GM12891 (cell line): ENCODE measurements at places on chromosomes 16 and 17.
A peak's percentile ranks its signal among the peaks of the same experiment; 100 is the strongest.

DNA sequence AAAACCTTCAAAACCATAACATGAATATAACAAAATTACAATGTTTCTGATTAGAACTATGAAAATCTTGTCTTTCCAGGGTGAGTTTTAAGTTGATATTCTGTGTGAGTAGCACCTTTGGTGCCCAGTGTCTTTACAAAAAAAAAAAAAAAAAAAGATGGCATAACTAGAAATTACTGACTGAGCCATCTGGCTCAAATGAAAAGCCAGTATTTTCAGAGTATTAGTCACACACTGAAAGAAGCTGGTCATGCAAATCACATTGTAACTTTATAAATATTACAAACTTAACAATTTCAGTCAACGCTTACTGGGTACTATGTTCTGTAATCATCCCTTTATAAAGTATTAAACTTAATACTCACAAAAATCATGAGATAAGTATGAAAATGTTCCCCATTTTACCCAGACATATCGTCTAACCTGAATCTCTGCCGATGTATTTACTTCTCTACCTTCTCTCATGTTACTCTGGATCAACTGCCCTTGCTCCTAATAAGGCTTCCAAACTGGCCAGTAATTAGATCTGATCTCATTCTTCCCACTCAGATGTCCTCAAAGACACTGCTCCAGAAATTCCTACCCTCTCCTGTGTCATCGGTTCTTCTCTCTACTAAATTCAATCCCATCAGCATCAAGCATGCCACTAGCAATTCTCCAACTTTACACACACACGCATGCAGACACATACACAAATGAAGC, 25.4 kb downstream of the UBE2G1 start:
- DNase-seq, result no peak

- DNase-seq, result no peak
These were observed 222.8 kb downstream of the CCDC182 start for GRCh38 chr17:57522042-57523005.

DNA sequence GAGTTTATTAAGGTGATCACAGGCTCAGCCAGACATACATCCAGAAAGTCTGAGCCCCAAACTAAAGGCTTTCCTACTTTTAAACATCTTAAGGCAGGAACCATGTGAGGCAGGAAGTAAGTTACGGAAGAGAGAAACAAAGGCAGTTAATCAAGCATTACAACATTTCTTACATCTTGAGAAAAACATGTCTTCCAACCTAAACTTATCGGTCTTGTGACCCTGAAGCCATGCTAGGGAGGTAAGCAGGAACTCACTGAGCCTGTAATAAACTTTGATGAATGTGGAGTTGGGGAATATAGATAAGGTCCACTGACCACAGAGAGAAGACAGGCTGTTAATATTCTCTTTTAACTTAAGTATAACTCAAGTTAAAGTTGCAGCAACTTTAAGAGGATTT, 3.5 kb upstream of the ACSM3 start:
- DNase-seq, result no peak

DNA sequence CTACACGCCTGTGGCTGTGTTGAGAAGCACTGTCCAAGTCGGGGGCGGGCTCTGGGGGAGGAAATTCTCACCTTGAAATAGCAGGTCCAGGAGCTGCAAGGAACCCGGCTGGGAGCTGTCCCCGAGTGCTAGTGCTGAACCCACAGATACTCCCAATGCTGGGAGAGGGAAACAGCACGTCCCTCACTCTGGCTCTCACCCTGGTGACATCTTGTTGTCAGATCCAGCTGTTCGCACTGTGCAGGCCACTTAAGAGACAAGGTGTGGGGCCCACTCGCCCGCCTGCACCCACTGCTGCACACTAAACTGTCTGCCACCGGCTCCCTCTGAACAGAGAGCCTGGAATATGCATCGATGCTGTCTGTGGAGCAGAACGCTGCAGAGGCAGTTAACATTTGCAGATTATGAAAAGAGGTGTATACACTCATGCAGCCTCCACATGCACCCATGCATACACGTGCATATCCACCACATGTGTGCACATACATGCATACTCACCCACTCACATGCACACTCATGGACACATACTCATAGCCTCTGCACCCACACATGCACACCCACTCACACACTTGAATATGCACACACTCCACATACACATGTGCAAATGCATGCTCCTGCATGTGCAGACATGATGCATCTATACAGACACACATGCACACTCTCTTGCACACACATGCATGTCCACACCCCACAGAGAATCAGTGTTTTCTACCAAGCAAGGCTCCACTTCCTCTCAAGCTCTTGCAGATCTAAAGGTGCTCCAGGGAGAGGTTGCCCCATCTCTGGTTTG, 42.0 kb downstream of the MGAT5B start:
- peak; percentile 54 for DNase-seq

DNA sequence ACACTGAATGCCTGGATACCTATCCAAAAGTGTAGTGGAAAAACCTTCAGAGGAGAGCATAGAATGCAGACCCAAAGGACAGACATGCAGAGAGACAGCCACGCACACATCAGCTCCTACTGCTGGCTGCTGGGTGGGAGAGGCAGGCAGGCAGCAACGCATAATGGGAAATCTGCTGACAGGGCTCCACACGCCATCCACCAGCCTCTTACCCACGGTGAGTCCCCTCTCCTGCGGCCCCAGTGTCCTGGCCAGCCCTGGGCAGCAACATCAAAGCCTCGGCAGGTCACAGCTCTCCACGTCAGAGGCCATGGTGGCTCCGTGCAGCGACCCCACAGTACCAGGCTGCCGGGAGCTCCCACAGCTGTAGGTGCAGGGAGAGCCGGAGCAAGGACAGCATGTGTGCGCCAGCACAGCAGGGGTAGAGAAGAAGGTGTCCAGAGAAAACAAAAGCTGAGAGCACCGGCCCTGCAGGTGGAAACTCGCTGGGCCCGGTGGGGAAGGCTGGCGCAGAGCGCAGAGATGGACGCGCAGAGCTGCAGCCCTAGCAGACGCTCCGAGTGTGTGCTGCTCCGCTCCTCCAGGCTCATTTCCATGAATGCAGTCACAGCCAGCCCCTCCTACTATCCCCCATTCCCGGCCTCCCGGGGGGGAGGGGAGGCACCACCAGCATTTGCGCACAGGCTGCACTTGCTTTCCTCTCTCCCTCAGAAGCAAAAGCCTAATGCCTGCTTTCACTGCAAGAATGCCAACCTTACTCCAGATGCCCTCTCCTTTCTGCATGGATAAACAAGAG, 58.9 kb downstream of the CYTH1 start:
- no peak for DNase-seq

GRCh38 chr17:31854672-31855071, 4.4 kb downstream of the COPRS start:
- no peak for DNase-seq

DNA sequence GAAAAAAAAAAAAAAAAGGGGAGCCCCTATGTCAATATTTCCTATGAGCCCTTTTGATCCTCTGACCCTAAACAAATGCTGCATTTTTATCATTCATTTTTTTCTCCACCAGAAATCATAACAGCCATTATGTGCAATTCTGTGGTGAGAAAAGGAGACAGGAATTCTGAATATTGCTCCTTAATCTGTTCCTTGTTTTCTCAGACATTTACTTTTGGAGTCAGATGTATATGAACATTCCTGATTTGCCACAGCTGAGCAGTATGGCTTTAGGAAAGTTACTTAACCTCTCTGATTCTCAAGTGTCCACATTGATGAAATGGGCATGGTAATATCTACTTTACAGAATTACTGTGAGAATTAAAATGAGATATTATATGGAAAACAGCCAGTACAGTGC, 144.4 kb downstream of the SKAP1 start:
- no peak for DNase-seq

DNA sequence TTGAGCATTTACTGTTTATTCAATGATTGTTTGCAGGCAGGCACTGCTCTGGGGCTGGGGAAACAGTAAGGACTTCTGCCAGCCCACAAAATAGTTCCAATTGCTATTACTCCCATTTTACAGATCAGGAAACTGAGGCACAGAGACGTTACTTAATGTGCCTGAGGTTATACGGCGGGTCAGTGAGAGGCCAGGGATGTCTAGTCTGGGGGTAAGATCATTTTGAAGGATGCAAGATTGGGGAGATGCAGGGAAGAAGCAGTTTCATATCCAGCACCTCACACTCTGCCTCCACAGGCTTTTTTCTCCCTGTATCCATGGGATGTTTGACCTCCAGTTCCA, 46.5 kb downstream of the ABAT start:
- DNase-seq, result no peak

DNA sequence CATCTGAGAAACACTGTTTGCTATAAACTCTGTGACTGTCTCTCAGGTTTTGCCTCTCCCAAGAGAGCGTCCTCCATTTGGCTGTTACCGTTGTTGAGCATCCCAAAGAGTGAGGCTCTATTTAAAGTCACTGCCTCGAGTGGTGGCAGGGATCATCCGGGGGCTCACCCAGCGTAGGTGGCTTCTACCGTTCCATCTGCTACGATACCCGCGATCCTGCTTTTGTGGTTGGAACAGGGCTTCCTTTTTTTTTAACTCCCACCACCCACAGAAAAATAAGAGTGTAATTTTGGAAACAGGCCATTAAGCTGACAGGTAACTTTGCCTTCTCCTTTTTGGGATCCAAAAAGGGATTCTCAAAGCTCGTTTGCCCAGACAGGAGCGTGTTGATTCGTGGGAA, 36.4 kb downstream of the KNOP1 start:
- no peak for DNase-seq

GRCh38 chr16:84631886-84632285, 14.0 kb upstream of the COTL1 start:
- DNase-seq, result no peak

DNA sequence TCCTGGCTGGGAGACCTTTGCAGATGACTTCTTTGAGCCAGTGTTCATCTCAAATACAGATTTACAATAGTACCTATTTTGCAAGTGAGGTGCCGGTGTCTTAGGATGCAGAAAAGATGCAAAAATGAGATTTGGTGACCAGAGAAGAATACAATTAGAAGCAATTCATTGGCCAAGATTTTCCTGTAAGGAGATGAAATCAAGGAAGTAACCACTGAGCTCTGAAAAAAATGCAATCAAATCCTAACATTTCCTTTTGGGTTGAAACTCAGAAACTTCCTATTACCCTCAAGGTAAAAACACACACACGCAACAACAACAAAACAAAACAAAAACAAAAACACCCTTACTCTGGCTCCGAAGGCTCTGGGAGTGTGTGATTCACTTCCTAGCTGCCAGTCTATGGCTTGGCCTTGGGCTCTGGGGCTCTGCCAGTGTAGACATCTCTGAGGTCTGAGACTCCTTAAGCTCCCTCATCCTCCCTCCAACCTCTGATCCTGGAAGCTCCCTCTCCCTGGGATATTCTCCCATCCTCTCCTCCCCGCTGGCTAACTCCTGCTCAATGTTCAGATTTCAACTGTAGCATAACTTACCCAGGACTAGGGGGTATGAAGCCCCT, 16.8 kb upstream of the MT4 start:
- DNase-seq, result no peak

DNA sequence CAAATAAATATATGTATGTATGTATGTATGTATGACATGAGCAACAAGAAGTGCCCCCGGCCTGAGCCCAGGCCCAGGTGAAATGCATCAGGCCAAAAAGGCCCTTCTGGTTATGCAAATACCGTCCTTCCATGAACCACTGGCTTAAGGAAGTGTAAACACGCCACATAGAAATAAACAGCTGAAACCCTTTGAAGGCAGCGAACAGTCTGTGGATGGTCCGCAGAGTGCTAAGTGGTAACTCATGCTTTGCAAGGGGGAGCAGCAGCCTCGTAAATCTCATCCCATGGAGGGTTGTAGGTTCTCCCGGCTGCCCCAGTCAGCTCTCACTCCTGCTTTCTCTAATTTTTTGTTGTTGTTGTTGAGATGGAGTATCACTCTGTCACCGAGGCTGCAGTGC, 36.7 kb downstream of the COTL1 start:
- DNase-seq, result no peak

DNA sequence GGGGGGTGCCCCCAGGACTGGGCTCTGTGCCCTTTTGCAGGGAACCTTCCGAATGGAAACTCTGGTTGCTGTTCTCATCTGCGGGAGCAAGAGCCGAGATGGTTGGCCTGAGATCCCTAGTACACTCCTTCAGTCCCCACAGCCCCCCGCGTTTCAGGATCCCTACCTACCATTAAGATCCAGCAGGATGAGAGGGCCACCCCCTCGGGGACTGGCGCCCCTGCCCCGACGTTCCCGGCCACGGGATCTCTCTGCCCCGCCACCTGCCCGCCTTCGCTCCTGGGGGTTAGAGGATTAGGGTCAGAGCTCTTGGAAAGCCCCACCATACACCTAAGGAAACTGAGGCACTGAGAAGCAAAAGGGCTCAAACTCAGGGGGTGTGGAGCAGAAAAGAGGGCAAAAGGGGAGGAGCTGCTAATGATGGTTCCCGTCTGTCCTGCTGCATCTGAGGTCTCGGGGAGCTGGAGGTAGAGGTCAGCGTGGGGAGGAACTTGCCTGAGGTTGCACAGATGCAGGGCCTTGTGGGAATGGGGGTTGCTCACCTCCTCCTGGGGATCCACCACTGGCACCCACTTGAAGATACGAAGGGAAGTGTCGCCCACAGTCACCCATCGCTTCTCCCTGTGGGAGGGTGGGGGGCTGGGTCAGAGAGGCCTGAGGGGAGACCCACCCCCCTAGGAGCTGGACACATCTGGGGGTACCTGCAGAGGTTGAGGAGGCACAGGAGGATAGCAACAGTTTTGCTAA, 1.0 kb downstream of the BCL7C start:
- DNase-seq, result no peak

GRCh38 chr16:22123146-22123545, 30.8 kb downstream of the VWA3A start:
- DNase-seq, result no peak

DNA sequence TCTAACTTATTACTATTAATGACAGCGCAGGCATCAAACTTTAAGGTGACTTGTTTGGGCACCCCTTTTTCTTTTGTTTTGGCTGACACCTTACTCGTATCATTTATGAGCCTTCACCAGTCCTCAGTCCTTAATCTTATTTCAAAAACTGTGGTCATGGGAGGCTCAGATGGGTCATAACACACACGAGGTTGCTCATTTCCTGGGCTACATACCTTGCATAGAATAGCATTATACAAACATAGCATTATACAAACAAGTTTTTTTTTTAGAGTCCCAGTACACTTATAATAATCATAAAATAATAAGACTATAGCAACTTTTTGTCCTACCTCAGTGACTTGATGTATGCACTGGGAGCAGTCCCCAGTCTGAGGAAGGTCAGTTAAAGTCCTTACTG, 11.2 kb upstream of the ACSF2 start:
- DNase-seq, result no peak

- peak; percentile 97 for DNase-seq
These were observed 4.5 kb upstream of the HSD17B1 start for GRCh38 chr17:42548070-42548837.
